ENCODE measurements at places on chromosomes 7 and 10. TPM values are rescaled to one million over a fixed set of nuclear protein-coding genes. Genes with fewer than 3 reads are reported as not detected.

DNA sequence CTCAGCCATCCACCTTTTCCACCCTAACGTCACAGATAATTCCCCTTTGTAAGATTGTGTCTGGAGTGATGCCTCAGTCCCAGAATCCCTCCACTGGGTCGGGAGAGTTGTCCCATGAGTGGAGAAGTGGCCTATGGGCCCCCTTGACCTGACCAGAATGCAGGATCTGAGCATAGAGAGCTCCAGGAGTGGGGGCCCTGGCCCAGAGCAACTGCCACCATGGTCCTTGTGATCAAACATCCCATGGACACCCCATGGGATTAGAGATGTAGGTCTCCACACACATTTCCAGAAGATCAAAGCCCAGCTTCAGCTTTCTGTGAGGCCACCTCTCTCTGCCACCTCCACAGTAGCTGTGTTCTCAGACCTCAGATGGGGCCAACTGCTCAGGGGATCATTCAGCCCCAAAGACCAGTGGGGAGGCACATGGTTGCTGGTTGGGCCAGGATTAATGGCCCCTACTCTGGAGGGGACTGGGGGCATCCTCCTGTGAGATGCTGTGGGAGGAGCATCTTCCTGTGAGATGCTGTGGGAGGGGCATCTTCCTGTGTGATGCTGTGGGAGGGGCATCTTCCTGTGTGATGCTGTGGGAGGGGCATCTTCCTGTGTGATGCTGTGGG, 28.5 kb upstream of the DPYSL4 start:
- H3K27me3 ChIP-seq = no peaks in the 10 kb centered on the region
- H3K4me1 ChIP-seq = no peaks in the 10 kb centered on the region
- no peaks in the 10 kb centered on the region for H3K36me3 ChIP-seq
- no peak overlapping the region for H3K27ac ChIP-seq

DNA sequence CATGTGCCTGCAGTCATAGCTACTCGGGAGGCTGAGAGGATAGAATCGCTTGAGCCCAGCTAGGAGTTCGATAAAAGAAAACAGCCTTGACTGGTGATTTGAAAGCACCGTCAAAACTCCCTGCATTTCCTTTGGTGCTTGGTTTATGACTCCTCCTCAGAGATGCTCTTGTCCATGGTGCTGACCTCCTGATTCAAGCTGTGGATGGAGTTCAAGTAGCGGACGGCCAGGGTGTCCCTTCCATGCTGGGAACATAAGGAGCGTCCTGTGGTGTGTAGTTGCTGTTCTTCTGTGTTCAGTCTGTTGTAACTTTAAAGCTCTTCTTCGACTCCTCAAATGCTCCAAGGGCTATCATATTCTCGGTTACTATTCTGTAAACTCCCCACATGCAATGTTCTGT, 382.5 kb upstream of the KIAA1217 start:
- H3K27ac ChIP-seq = no peak overlapping the region
- H3K27me3 ChIP-seq = no peaks in the 10 kb centered on the region
- DNase-seq = no peak
- no peaks in the 10 kb centered on the region for H3K36me3 ChIP-seq
- no peaks in the 10 kb centered on the region for H3K4me1 ChIP-seq

DNA sequence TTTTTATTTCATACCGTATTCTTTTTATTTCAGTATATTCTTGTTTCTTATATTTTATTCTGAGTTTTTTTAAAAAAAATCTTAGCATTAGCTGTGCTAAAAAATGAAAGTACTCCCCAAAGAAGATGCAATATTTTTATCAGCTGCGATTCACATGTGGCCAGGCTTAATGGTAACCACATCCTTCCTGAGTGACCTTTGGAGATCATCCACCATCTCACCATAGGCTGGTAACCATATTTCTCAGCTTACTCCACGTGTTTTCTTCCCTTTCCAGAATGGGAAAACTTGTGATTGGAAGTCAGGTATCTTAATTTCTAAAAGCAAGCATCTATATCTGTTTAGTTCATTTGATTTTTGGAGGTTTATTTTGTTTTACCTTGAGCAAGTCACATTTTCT, 18.8 kb upstream of the LIPM start:
- H3K4me3 ChIP-seq = no peak overlapping the region
- no peaks in the 10 kb centered on the region for H3K36me3 ChIP-seq
- H3K27ac ChIP-seq = no peak overlapping the region
- no peaks in the 10 kb centered on the region for H3K27me3 ChIP-seq

GRCh38 chr7:33774762-33775523, 130.4 kb upstream of the BMPER start:
- no peak overlapping the region for H3K27ac ChIP-seq
- no peaks in the 10 kb centered on the region for H3K36me3 ChIP-seq
- DNase-seq = no peak

GRCh38 chr7:26864309-26865093, at the start of gene SKAP2:
Gene SKAP2 (minus strand): TSS chr7:26864590. CDS start chr7:26864429, 161 bp downstream.
- no peaks in the 10 kb centered on the region for H3K36me3 ChIP-seq
- no peaks in the 10 kb centered on the region for H3K27me3 ChIP-seq
- DNase-seq = peak; percentile 99
- peak within 1 kb of the TSS; percentile 19 for H3K27ac ChIP-seq
- H3K4me1 ChIP-seq = no peaks in the 10 kb centered on the region

GRCh38 chr10:113153493-113154102, 203.6 kb downstream of the TCF7L2 start:
- H3K4me3 ChIP-seq = no peak overlapping the region
- H3K4me1 ChIP-seq = no peaks in the 10 kb centered on the region
- peak; percentile 68 for DNase-seq

DNA sequence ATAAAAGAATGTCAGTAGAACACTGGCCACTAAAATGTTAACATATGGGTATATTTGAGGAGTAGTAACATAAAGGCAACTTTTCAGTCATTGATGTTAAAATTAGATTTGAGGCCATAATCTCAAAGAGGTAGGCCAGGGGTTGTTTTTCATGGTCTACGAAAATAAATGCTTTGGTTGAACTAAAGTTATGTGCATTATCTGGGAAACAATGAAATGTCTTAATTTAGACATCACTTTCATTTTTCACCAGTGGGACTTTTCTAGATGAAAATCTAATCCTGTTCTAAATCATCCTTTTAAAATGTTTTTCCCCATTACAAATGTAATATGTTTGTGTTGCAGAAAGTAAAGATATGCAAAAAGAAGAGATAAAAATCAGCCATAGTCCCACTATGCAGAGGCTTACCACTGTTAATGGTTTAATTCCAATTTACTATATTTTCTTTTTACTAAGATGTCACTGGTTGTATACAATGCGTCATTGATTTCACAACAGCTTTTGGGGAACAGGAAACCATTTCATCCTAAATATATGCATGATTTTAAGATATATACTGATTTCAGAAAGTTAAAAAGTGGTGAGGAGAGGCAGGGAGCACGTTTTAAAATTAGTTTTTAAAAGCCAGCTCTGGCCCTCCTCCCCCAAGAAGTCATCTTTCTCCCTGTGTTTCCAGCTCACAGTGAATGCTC, 64.3 kb downstream of the ARID5B start:
- H3K4me3 ChIP-seq = no peak overlapping the region
- H3K36me3 ChIP-seq = no peaks in the 10 kb centered on the region
- DNase-seq = no peak
- H3K27me3 ChIP-seq = no peaks in the 10 kb centered on the region
- H3K27ac ChIP-seq = no peak overlapping the region

- no peak for DNase-seq
- no peaks in the 10 kb centered on the region for H3K36me3 ChIP-seq
- H3K4me3 ChIP-seq = no peak overlapping the region
- H3K27me3 ChIP-seq = no peaks in the 10 kb centered on the region
- H3K4me1 ChIP-seq = no peaks in the 10 kb centered on the region
Measured at GRCh38 chr7:1085910-1086421, 1.9 kb upstream of the GPER1 start.

MUC3A gene
- total RNA-seq = 0.45 TPM

PLXNA4 gene
- 22.7 TPM for total RNA-seq

- H3K4me1 ChIP-seq = no peaks in the 10 kb centered on the region
- DNase-seq = peak; percentile 35
- H3K36me3 ChIP-seq = no peaks in the 10 kb centered on the region
- no peak overlapping the region for H3K4me3 ChIP-seq
Measured at GRCh38 chr10:5961405-5962100, 15.8 kb downstream of the IL15RA start.

- H3K4me1 ChIP-seq = peaks cover 4% of the 10 kb centered on the region
- no peaks in the 10 kb centered on the region for H3K27me3 ChIP-seq
- no peaks in the 10 kb centered on the region for H3K36me3 ChIP-seq
- H3K4me3 ChIP-seq = no peak overlapping the region
Measured at GRCh38 chr10:19663344-19663743, 152.9 kb upstream of the PLXDC2 start.

- no peak for DNase-seq
- H3K36me3 ChIP-seq = no peaks in the 10 kb centered on the region
- no peaks in the 10 kb centered on the region for H3K4me1 ChIP-seq
Measured at GRCh38 chr10:43778571-43778970, 129.9 kb upstream of the ZNF32 start.

DNA sequence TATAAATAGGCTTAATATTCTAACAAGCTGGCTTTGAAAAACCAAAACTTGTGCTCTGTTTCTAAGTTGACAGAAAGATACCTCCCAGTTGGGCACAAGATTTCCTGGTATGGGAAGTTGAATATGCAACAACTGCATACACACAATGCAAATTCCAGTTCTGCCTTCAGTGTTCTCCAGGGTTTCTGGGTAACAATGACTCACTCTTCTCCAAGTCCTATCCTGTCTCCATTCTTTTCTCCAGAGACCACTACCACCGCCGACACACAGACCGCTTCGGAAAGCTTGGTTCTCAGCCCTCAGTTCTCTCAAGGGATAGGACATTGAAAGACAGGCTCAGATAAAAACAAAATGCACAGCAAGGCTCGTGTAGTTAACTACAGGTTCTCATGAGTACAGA, 12.2 kb downstream of the PDE1C start:
- H3K4me3 ChIP-seq = no peak overlapping the region
- peaks cover 2% of the 10 kb centered on the region for H3K4me1 ChIP-seq
- peaks cover 1% of the 10 kb centered on the region for H3K27me3 ChIP-seq
- no peak overlapping the region for H3K27ac ChIP-seq
- no peaks in the 10 kb centered on the region for H3K36me3 ChIP-seq

- no peak for DNase-seq
- no peaks in the 10 kb centered on the region for H3K27me3 ChIP-seq
- H3K27ac ChIP-seq = no peak overlapping the region
- no peak overlapping the region for H3K4me3 ChIP-seq
- H3K36me3 ChIP-seq = no peaks in the 10 kb centered on the region
Measured at GRCh38 chr10:35462491-35462934, 126.2 kb downstream of the CCNY start.

- no peaks in the 10 kb centered on the region for H3K36me3 ChIP-seq
- H3K4me1 ChIP-seq = no peaks in the 10 kb centered on the region
- no peak overlapping the region for H3K4me3 ChIP-seq
Measured at GRCh38 chr7:54345746-54346145, 196.4 kb upstream of the VSTM2A start.

DNA sequence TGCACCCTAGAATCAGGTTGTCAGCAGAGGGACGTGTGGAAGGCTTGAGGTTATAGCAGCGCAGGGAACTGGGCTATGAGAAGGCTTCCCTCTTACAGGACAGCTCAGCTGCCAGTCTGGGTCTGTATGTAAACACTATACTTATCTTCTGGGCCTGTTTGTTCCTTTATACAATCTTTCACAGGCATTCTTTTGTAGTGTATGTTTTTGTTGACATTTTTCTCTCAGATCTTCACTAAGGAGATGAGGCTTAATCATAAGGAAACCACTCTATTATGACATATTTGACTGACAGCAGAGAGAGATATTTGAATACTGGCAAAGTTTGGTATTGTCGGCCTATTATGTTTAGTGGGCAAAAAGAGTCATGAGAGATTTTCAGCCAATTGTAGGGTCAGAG, 929 bp downstream of the GBF1 start:
- no peak for DNase-seq
- H3K27me3 ChIP-seq = no peaks in the 10 kb centered on the region
- peak overlapping the region; percentile 25 for H3K27ac ChIP-seq
- H3K4me1 ChIP-seq = peaks cover 8% of the 10 kb centered on the region

- no peaks in the 10 kb centered on the region for H3K36me3 ChIP-seq
- H3K4me1 ChIP-seq = no peaks in the 10 kb centered on the region
- DNase-seq = peak; percentile 67
- no peak overlapping the region for H3K27ac ChIP-seq
- no peaks in the 10 kb centered on the region for H3K27me3 ChIP-seq
- H3K4me3 ChIP-seq = no peak overlapping the region
Measured at GRCh38 chr7:1368184-1368681, 91.0 kb downstream of the MICALL2 start.
